H54 (cell line): ENCODE measurements at places on chromosomes 1 and 21.

DNA sequence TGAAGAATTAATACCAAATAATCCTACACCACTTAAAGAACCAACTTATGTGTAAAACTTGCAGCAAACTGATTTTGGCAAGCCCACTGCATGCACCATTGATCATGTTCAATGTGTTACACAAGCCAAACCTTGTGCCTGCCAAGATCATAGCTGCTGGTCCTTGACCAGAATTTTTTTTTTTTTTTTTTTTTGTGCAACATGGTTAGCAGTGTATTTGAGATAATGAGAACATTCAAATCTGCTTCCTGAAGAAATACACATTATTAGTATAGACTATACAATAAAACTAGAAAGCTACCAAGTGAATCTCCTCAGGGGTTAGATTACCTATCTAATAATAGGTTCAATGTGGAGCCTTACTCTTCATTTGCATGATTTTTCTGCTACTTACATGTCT is 421.0 kb downstream of the MRPL39 start:
- no peak for DNase-seq

GRCh38 chr1:208239473-208240381 is 4.5 kb downstream of the PLXNA2 start:
- DNase-seq, result no peak

- DNase-seq, result peak; percentile 88
Observed at GRCh38 chr1:1217621-1218523, 3.9 kb upstream of the TNFRSF4 start.

DNA sequence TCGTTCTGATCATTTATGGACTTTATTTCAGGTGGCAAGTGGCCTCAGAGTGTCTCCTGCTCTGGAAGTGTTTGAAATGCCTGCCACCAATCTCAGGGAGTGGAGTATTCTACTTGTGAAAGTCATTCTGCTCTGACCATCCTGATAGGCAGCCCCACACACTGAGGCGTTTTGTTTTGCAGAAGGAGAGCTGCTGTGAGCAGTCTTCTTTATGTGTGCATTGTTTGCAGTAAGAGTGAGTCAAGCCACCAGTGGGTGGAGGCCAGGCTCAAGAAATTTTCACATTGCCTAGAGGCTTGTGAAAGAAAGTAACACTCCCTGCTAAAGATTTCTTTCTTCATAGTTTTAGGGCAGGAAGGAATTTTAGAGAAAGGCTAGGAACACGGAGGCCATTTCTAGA is 204.4 kb downstream of the SLC35F3 start:
- DNase-seq, result no peak

DNA sequence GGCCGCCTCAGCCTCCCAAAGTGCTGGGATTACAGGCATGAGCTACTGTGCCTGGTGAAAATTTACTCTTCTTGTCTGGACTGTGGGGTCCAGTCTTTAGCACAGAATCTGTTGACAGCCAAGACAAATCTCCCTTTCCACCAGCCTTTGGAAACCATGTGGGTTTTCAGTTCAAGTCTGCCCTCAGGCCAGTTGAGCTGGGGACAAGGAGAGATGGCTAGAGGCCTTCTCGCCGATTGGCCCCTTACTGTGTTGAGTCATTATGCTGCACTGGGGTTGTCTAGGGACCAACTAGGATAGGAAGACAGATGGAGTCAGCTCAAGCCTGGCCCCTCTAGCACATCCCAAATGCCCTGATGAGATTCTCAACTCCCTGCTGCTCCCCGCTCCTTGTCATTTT is 8.6 kb upstream of the NKAIN1 start:
- no peak for DNase-seq

GRCh38 chr1:248622570-248623001 is 12.3 kb downstream of the OR2T11 start:
- no peak for DNase-seq

GRCh38 chr1:22592919-22593790 is 29.9 kb downstream of the EPHA8 start:
- no peak for DNase-seq
